Activated B cell treated with CpG ODN at 0.5 μM for 24 hours (primary cell): ENCODE measurements at places on chromosomes 11 and 22. TPM values are rescaled to one million over a fixed set of nuclear protein-coding genes. Genes with fewer than 3 reads are reported as not detected.

The CTSW gene
- 0.59 and 0.93 TPM in 2 replicates for total RNA-seq

GRCh38 chr11:131486100-131486499 lies 115.7 kb downstream of the NTM start:
- no peak for DNase-seq
- no peak overlapping the region for H3K4me3 ChIP-seq
- H3K36me3 ChIP-seq = no peaks in the 10 kb centered on the region
- no peaks in the 10 kb centered on the region for H3K27me3 ChIP-seq

DNA sequence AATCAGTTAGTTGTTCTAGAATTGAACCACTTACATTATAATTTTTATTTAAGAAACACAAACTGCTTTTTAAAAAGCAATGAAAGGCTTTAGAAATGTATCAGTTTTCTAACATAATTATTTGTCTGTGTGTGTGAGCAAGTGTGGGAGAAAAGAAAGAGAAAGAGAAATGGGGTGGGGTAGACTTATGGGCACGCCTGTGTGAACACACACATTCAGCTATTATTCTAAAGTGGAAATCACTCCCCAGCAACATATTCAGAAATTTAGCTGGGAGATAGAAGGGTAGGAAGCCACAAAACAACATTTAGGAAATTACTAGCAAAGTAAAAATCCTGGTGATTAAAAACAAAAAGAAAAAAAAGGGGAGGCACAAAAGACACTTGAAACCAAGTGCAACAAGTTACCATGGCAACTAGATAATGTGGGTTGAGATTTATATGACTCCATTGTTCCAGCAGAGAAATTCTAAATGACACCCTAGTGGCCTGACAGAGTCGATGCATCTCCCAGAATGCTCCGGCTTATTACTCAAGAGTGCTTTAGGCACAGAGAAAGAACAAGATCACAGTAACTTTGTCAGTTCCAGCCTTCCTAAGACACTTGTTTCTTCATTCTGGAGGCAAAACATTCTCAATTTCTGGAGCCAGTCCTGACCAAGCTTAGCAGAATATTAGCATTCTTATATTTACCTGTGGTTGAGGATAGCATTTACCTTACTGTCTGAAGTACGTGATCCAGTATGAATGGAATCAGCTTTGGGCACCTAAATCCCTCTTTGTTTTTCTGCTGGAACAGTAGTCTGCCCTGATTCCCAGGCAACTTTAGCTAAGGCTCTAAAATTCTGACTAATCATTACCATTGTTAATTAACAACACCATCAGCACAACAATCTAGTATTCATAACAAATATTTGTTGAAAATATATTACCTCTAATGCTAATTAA lies 444.4 kb downstream of the DLG2 start:
- H3K27me3 ChIP-seq = no peaks in the 10 kb centered on the region
- no peak overlapping the region for H3K27ac ChIP-seq
- no peak overlapping the region for H3K4me3 ChIP-seq
- no peak for DNase-seq
- H3K4me1 ChIP-seq = peaks cover 18% of the 10 kb centered on the region

The DAGLA gene
- not detected in 2 replicates for total RNA-seq

The E2F8 gene
- 0.82 and 0.88 TPM in 2 replicates for total RNA-seq

- H3K27me3 ChIP-seq = peaks cover 17% of the 10 kb centered on the region
- H3K36me3 ChIP-seq = peaks cover 2% of the 10 kb centered on the region
- H3K4me3 ChIP-seq = no peak overlapping the region
- no peak overlapping the region for H3K27ac ChIP-seq
- no peak for DNase-seq
- peaks cover 34% of the 10 kb centered on the region for H3K4me1 ChIP-seq
These were observed 6.9 kb downstream of the C11orf68 start for GRCh38 chr11:65911682-65912568.

The LIF gene
- 0.42 and 0.44 TPM in 2 replicates for total RNA-seq

The MS4A4E gene
- not detected in 2 replicates for total RNA-seq

The LINC01488 gene
- not detected in 2 replicates for total RNA-seq

- DNase-seq = peak; percentile 77
- peak overlapping the region; percentile 73 for H3K27ac ChIP-seq
- H3K27me3 ChIP-seq = peaks cover 5% of the 10 kb centered on the region
- H3K4me1 ChIP-seq = peaks cover 15% of the 10 kb centered on the region
- no peaks in the 10 kb centered on the region for H3K36me3 ChIP-seq
- H3K4me3 ChIP-seq = peak overlapping the region; percentile 83
These were observed 69.0 kb upstream of the SYT13 start for GRCh38 chr11:45354976-45355705.

DNA sequence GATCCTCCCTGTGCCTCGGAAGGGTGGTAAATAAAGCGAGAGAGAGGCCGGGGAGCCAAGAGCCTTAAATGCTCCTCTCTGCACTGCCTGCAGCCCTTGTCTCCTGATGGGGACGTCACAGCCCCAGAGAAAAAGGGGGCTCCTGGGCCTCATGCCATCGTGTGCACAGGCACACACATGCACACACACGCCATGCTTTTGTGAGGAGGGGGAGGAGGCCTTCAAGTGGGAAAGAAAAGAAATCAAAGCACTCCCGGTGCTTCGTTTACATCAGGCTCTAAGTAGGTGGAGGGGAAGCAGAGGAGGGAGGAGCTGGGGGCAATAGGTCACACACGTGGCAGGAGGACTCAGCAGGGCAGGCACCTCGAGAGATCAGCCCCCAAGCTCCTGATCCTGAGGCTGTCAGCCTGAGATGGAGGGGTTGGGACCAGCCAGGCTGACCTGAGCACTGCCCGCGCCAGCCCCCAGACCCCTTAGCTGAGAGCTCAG lies 68.2 kb upstream of the NECTIN1 start:
- DNase-seq = no peak
- H3K27ac ChIP-seq = no peak overlapping the region
- no peaks in the 10 kb centered on the region for H3K36me3 ChIP-seq
- H3K4me1 ChIP-seq = no peaks in the 10 kb centered on the region
- no peak overlapping the region for H3K4me3 ChIP-seq
- H3K27me3 ChIP-seq = peaks cover 17% of the 10 kb centered on the region

DNA sequence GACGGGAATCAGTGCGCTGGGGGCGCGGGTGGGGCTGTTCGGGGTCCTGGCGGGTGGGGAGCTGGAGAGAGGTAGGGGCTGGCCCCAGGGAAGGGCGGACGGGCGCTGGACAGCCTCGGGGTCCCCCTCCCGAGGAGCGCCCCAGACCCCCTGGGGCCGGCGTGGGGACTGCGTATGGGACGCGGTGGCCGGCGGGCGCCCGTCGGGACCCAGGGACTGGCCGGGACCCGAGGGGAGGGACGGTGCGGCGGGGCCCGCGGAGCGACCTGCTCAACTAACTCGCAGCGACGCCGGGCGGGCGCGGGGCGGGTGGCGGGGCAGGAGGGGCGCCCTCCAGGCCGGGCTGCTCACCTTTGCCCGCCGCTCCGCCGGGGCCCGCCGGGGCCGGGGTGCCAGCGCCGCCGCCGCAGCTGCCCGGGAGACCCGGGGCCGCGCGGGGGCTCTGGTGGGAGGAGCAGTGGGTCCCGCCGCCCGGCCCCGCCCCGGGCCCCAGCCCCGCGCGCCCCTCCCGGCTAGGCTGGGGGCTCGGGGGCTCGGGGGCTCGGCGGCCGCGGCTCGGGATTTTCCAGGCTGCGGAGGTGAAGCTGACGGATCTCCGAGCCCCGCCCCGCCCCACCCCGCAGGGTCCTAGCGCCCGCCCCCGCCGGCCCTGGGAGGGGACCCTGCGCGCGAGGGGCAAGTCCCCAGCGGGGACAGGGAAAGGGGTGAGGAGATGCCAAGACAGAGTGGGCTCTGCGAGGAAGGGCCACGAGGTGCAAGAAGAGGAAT lies 12.3 kb downstream of the STARD10 start:
- peaks cover 35% of the 10 kb centered on the region for H3K4me1 ChIP-seq
- DNase-seq = peak; percentile 59
- H3K36me3 ChIP-seq = no peaks in the 10 kb centered on the region
- no peak overlapping the region for H3K27ac ChIP-seq
- peak overlapping the region; percentile 83 for H3K4me3 ChIP-seq

- DNase-seq = no peak
- peaks cover 9% of the 10 kb centered on the region for H3K27me3 ChIP-seq
- no peaks in the 10 kb centered on the region for H3K36me3 ChIP-seq
- H3K4me3 ChIP-seq = no peak overlapping the region
These were observed 49.2 kb upstream of the SYT7 start for GRCh38 chr11:61630089-61630488.

- no peak overlapping the region for H3K27ac ChIP-seq
- H3K27me3 ChIP-seq = peaks cover 9% of the 10 kb centered on the region
- DNase-seq = no peak
- H3K4me3 ChIP-seq = no peak overlapping the region
These were observed 2.2 kb downstream of the INPP5J start for GRCh38 chr22:31124811-31125465.

- H3K4me3 ChIP-seq = no peak overlapping the region
- no peaks in the 10 kb centered on the region for H3K4me1 ChIP-seq
- H3K27me3 ChIP-seq = no peaks in the 10 kb centered on the region
- H3K36me3 ChIP-seq = no peaks in the 10 kb centered on the region
- no peak for DNase-seq
- H3K27ac ChIP-seq = no peak overlapping the region
These were observed 481.7 kb upstream of the CADM1 start for GRCh38 chr11:115985896-115986295.

DNA sequence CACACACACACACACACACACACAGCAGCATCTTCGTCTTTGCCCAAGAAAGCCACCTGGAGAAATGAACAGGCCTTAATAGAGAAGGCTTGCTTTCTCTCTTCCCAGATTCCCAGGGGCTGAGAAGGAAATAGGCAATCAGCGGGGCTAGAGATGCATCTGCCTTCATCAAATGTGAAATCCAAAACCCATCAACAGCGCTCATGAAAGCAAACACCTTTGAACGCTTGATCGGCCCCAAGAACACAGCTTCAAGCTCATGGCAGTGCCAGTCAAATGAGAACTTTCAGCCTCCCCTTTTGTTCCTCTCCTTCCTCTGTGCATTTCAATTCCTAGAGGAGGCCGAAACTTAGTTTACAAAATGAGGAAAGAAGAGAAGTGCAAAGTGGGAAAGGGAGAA lies 122.7 kb downstream of the EFCAB6 start:
- no peak overlapping the region for H3K4me3 ChIP-seq
- peaks cover 25% of the 10 kb centered on the region for H3K27me3 ChIP-seq
- H3K27ac ChIP-seq = no peak overlapping the region
- DNase-seq = no peak
- H3K4me1 ChIP-seq = no peaks in the 10 kb centered on the region

DNA sequence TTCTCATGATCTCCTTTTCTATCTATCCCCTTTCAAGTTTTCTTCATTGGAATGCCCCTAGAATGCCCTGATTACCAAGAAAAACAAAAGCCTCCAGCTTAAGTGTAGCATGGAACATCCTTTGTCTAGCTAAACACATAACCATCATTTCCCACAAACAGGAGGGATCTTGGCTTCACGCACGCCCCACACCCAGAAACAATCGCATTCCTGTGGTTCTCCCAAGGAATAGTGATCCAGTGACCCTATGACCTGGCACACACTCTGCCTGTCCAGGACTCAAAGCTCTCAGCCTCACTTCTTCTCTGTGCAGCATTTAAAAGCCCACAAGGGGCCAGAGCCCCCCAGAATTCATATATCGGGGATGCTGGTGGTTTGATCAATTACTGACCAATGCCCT lies 9.3 kb upstream of the POU2AF1 start:
- H3K27me3 ChIP-seq = no peaks in the 10 kb centered on the region
- no peak for DNase-seq
- H3K36me3 ChIP-seq = no peaks in the 10 kb centered on the region
- peaks cover 56% of the 10 kb centered on the region for H3K4me1 ChIP-seq
- peak overlapping the region; percentile 73 for H3K27ac ChIP-seq
- H3K4me3 ChIP-seq = no peak overlapping the region

The KCNJ11 gene
- total RNA-seq = 0.54 and 1.2 TPM in 2 replicates

The OR51B4 gene
- not detected in 2 replicates for total RNA-seq

The SEPTIN3 gene
- 0.49 and 0.54 TPM in 2 replicates for total RNA-seq

The KCNQ1 gene
- total RNA-seq = 6.5 and 8.6 TPM in 2 replicates

DNA sequence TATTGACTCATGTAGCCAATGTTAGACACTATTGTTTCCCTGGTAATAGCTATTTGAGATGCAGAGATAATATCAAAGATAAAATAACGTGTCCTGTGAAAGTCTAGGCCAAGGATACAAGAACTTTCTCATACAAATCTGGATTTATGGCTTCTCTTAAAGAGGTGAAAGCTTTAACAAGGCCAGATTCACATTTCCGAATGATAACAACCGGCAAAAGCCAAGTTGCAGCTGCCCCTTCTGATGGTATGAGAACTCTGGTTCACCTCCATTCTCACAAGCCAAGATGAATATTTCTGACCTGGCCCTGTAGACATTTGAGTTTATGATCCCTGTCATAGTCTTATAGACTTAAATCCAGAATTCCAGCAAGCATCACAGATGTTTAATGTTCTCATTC lies 230.4 kb upstream of the ZC3H12C start:
- H3K27me3 ChIP-seq = no peaks in the 10 kb centered on the region
- peaks cover 17% of the 10 kb centered on the region for H3K4me1 ChIP-seq
- DNase-seq = no peak
- H3K27ac ChIP-seq = no peak overlapping the region
- H3K4me3 ChIP-seq = no peak overlapping the region

The FREY1 gene
- 3.9 and 4.6 TPM in 2 replicates for total RNA-seq
